ENCODE measurements at places on chromosomes 1 and 21.

GRCh38 chr1:96508233-96508632 lies 213.4 kb upstream of the PTBP2 start:
- DNase-seq, result peak; percentile 45

- DNase-seq, result no peak
Measured at GRCh38 chr1:229798558-229798957, 172.5 kb downstream of the URB2 start.

GRCh38 chr1:164713456-164714207 lies 154.6 kb downstream of the PBX1 start:
- DNase-seq, result no peak

- DNase-seq, result no peak
Measured at GRCh38 chr1:64363111-64363510, 106.8 kb upstream of the CACHD1 start.

DNA sequence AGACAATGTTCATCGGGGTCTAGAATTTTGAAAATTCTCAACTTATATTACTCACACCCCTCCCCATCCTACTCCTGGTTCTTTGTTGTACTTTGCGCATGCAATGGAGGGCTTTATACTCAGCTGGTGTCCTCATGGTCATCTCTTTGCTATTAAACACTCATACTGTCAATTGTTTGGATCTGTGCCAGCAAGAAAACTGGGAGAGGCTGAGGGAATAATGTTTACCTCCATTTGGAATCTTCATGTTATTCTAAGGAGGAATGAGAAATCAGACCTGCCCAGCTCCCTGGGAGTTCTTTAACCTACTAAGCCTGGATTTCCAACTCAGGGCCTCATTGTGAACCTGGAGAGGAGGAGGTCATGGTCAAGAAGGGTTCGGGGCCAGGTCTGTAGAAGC lies 143.9 kb upstream of the DNAH14 start:
- DNase-seq, result no peak

GRCh38 chr21:26116456-26117011 lies 54.0 kb downstream of the APP start:
- peak; percentile 68 for DNase-seq

GRCh38 chr1:86975993-86976550 lies 61.6 kb downstream of the HS2ST1 start:
- no peak for DNase-seq

DNA sequence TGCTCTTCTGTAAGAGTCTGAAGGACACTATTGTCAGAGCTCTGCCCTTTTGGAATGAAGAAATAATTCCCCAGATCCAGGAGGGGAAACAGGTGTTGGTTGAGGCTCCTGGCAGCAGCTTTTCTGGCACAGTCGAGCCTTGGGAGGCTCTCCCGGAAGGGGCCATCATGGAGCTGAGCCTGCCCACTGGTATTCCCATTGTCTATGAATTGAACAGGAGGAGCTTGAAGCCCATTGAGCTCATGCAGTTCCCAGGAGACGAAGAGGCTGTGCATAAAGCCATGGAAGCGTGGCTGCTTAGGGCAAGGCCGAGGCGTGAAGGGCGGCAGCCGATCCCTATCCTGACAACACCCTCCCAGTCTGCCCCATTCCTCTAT lies 26.6 kb downstream of the UBE4B start:
- DNase-seq, result no peak

DNA sequence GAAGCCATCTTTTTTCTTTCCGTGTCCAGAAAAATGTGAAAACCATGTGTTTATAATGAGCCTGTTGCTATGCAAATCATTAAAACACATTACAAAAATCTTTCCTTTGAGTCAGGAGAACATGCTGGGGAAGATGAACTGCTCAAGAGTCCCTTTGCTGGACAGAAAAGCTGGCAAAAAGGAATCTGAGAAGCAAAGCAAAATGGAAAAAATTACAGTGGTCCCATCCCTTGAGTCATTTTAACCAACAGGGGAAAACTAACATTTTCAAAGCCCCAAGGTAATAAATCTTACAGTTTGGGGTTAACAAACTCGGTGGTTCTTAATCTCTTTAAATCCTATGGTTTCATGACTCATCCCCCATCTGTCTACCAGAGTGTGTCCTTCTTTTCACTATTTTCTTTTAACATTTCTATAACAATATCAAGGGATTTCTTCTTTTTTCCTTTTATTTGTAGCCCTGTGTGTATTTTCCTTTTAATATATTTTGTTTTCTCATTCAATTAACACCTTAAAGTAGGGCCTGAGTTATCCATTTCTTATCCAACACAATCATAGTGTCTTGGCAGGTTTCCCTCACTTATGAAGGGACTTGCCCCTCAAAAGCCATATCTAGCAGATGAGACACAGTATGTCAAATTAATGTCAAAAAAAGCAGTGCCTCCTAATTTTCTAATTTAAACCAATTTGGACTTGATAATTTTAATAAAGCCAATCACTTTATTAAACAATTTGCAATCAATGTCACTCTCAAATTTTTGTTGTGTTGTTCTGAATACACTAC lies 105.4 kb downstream of the PTPN14 start:
- DNase-seq, result no peak

DNA sequence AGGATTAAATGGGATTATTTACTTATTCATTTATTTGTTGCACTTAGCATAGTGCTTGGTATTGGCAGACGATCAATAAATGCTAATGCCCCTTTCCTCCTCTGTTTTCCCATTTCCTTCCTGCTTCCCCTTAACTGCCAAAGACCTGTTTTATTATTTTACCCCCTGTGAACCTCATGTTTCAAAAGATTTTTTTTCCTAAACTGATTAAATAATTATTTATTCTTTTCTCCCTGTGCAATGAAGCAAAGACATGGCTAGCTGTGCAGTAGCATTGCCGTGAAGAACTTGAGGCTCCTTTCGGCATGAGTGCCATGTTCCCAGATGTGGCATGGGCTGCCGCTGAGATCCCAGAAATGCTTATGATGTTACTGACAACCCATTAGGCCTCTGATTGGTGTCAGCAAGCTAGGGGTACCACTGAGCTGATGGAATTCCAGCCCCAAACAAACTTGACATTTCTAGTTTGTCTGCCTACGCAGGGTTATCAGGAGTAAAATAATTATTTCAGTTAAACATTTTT lies 266.4 kb upstream of the TMEM51 start:
- DNase-seq, result no peak

DNA sequence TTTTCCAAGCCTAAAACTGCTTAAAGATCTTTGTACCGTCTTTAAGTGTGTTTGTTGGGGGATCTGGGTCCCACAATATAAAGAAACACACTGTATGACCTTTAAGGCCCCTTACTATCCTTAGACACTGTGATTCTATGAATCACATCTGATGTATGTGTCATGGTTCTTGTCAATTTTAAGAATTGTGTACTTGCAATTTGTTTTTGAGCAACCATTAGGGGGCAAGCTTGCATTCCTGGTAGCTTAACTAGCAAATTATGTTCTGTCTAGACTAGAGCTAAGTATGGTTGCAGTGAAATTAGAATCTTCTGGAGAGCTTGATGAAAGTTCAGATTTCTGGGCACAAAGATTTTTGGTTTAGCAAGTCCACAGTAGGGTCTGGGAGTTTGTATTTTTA lies 219.5 kb downstream of the TPR start:
- DNase-seq, result peak; percentile 57

DNA sequence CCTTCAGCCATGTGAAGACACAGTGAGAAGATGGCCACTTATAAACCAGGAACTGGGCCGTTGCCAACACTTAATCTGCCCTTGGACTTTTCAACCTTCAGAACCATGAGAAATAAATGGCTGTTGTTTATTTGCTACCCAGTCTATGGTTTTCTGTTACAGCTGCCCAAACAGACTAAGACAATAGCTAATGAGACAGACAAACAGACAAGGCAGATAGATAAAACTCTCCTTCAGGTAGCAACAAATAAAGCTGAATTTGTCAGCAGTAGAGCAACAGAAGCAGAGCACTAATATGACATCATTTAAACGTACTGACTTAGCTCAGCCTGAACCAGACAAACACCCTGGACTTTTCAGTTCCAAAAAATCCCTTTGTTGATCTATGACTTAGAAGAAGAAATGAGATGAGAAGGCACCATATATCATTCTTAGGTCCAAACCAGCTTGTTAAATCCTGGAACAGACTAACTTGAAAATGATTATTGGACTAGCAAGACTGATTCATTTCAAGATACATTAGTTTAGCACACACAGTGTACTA lies 27.0 kb downstream of the ZZZ3 start:
- no peak for DNase-seq

DNA sequence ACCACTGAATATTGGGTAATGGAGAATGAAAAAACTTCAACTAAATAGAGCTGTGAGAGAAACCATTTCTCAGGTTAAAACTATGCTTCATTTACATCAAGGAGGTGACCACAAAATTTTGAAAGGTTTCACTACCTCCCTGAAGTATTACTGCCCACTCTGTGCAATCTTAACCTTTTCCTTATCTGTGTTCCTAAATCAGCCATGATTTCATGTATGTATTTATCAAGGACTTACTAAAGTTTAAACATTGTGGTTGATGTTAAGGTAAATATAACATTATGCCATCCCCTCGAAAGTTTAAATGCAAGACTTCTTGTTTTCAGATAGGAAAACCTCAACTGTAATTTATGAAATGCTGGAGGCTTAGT lies 84.4 kb downstream of the CLEC20A start:
- no peak for DNase-seq

GRCh38 chr1:24300971-24301784 lies 18.0 kb upstream of the GRHL3 start:
- DNase-seq, result no peak

- no peak for DNase-seq
Measured at GRCh38 chr1:20105856-20106255, 13.5 kb downstream of the PLA2G2D start.

DNA sequence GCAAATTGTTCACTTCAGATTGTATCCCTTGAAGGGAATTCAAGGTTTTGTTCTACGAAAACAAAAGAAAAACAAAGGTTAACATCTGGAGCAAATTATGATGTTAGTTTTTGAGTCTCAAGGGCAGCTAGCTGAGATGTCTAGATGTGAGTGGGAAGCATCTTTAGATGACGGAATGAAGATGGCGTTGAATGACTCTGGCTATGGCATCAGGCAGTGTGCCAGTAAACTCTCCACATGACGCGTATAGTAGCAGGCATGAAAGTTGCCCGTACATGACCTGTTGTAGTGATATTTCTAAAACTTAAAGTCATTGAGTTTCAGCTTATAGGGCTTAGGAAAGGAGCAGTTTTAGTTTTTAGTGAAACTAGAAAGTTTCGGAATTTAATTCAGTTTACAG lies 12.3 kb upstream of the SDC3 start:
- no peak for DNase-seq

- DNase-seq, result no peak
Measured at GRCh38 chr1:200903793-200904192, 9.1 kb downstream of the INAVA start.
